Stimulated activated CD4-positive, alpha-beta T cell treated with anti-CD3 and anti-CD28 coated beads, Interleukin-15, amount 100 ng/mL, for 48 hours (primary cell): ENCODE measurements at places on chromosomes 2 and 18.

DNA sequence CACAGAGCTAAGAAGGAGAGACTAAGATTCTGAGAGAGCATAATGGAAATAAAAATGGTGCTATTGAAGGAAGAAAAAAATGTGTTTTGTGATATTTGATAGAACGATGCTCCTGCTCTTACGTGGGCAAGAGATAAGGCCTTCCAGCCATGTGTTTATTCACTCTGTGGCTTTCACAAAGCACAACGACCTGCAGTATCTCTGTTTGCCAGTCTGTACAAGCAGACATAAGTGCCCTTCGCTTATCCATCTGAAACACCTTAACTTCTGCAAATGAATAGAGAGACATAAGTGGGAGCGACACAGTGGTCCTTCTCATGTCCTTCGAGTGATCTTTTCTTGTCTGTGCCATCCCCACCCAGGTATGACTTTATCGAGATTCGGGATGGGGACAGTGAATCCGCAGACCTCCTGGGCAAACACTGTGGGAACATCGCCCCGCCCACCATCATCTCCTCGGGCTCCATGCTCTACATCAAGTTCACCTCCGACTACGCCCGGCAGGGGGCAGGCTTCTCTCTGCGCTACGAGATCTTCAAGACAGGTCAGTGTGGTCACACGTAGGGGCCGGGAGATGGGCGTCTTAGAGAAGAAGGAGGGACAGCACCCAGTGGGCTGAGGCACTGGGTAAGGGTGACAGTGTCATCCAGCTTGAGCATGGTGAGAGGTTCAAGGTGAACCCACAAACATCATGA lies 33.7 kb downstream of the NRP2 start:
- no peak for DNase-seq

- no peak for DNase-seq
Observed at GRCh38 chr2:209922116-209922515, 80.3 kb upstream of the RPE start.

GRCh38 chr2:165198181-165198580 lies 5.7 kb downstream of the SCN3A start:
- no peak for DNase-seq

GRCh38 chr18:43525169-43525568 lies 247.9 kb upstream of the SYT4 start:
- no peak for DNase-seq

GRCh38 chr2:122329278-122329677 lies 573.8 kb downstream of the TSN start:
- no peak for DNase-seq

- DNase-seq = no peak
Observed at GRCh38 chr2:60440079-60440766, 113.2 kb downstream of the BCL11A start.

GRCh38 chr2:218327451-218328210 lies 29.0 kb upstream of the CATIP start:
- DNase-seq = no peak

- no peak for DNase-seq
Observed at GRCh38 chr2:239721991-239722759, 303.0 kb downstream of the NDUFA10 start.

DNA sequence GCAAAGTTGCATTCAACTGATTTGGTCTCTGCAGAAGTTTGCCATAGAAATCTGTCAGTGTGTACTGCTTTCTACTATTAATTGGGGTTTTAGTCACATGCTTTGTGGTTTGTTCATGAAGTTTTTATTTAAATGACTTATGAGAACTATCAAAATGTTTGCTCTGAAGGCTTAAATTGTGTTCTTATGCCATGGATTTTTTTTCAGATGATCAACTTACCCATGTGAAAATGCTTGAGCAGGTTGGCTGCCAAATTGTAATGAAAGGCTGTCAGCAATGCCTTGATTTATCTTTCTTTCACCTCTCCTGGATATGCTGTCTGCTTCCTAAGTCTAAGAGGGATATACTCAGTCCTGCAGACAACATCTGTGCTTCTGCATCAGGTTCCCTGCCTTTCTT lies 50.7 kb downstream of the FMNL2 start:
- no peak for DNase-seq

DNA sequence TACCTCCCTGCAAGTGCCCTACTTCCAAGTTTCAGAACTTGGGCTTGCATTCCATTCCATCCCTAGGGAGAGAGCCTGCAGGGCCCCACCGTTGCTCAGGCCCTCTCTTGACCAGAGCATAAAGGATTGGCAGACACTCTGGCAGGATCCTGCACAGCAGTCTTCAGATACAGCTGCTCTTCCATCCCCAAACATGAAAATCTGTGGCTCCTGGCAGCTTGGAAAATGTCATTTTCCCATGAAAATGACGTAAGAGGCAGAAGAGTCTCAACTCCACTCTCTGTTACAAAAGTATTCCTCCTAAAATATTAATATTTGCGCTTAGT lies 162.6 kb downstream of the GFPT1 start:
- no peak for DNase-seq

DNA sequence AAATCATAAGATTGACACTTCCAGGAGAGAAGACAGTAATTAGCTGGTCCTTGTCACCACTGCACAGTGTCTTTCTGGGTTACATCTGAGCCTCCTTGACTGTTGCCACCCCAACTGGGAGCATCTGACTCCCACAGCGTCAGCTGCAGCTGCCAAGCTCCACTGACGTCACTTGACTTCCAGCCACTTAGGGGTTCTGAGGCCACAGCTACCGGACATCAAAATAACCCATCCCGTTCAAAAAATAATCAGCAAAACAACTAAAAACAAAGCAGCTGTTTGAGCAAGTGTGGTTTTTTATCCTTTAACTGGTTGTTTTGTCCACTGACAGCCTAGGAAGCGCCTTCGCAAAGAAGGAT lies 206.5 kb upstream of the AGAP1 start:
- no peak for DNase-seq

- no peak for DNase-seq
Observed at GRCh38 chr2:102391565-102391964, 31.4 kb upstream of the IL18RAP start.

DNA sequence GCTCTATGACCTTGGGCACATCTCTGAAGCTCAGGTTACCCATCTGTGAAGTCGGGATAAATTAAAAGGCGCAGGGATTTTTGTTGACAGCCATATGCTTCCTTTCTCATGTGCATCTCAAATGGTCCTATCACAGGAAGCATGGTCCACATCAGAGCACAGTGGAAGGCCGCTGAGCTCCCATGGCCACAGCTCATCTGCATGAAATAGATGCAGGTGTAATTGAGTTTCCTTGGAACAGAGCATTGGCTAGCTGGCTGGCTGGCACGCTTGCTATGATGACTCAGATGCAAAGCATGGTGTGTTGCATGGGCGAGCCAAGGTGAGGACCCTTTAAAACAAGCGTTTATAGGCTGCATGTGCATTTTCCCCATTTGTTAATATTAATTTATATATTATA lies 79.3 kb downstream of the TXNL1 start:
- no peak for DNase-seq

- no peak for DNase-seq
Observed at GRCh38 chr18:28837100-28837499, 660.2 kb upstream of the CDH2 start.

DNA sequence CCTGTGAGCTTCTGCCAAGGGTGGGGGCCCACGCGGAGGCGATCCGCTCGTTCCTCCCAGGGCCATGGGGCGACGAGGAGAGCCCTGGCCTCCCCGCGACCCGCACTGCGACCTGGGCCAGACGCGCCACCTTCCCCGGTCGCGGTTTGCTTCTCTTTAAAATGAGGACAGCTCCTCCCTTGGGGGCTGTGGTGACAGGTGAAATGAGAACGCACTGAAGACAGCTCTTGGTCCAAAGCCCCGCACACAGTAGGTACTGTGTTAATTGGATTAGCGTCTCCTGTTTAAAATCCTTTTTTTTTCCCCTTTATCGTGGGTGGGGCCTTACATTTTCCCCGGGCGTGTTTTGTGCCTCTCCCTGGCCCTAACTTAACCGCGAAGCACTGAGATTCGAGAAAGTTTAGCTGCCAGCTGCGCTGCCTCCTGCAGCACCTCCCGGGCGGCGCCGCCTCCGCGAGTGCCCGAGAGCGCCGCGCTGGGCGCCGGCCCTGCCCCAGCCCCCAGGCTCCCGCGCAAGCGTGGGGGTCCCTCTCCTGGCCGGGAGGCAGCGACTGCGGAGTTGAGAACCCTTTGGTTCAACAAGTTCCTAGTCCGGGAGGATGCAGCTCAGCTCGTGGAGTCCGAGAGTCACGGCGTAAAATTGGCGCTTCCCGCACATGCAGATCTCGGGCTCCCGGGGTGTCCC lies 1.1 kb downstream of the HPCAL1 start:
- no peak for DNase-seq

DNA sequence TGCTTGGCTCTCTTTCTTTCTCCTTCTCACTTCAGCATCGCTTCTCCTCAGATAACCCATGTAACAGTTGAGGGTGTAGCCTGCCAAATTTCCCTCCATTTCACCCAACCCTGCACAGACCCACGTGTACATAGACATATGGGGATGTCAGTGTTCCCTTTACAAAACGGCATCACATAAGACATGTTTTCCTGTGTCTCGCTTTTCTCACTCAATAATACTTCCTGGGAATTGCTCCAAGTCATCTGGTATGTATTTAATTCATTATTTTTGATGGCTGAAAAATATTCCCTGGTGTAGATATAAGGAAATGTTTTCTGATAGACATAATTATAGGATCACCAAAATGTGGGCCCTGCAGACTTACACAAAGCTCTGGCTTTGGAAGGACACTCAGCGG lies 176.8 kb downstream of the LOXHD1 start:
- no peak for DNase-seq

DNA sequence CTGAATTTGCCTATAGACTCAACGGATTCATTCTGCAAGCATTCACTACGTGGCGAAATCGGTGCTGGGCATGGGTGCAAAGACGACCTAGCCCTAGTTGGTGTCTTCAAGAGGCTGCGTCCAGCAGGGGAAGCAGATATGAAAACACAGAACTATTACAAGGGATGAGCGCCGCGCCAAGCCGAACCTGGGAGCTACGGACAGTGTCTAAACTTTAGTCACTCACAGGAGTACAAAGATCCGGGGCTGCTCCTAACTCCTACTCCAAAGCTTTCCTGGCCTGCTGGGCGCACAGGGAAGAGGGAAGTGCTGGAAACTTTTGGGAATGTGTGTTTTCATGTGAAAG lies 732 bp upstream of the ANXA4 start:
- DNase-seq = peak; percentile 10

GRCh38 chr18:30870466-30870865 lies 172.1 kb downstream of the DSC3 start:
- DNase-seq = no peak

GRCh38 chr18:46892842-46893241 lies 24.5 kb downstream of the PIAS2 start:
- DNase-seq = no peak

DNA sequence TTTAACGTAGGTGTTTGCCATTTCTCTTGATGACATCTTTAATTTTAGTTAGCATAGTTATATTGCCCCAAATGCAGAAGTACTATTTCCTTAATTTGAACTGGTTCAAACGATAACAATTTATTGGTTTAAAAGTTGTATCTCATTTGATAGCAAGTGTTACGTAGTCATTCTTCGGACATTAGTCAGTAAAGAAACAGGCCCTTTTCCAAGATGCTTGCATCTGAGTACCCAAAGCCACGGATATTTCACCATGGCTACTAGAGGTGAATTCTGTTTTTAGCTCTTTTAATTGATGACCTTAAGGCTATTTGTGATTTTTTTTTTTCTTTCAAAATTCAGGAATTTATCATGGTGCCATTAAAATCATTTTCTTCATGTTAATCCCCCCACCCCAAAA lies 32.1 kb downstream of the GLS start:
- DNase-seq = no peak

DNA sequence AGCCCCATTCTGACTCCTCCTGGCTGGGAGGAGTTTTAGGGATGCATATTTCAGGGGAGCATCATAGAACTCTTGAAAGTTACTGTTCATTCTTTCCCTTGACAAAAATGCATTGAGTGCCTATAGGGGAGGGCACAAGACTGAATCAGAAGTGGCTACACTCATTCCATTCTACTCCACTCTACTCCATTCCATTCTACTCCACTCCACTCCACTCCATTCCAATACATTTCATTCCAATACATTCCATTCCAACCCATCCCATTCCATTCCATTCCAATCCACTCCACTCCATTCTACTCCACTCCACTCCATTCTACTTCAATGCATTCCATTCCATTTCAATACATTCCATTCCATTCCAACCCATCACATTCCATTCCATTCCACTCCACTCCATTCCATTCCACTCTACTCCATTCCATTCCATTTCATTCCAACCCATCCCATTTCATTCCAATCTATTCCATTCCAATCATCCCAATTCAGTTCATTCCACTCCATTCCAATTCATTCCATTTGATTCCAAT lies 110.8 kb downstream of the LOXHD1 start:
- no peak for DNase-seq

- DNase-seq = no peak
Observed at GRCh38 chr2:55627915-55628314, 10.5 kb upstream of the PPP4R3B start.

GRCh38 chr2:55063713-55064323 lies 13.6 kb upstream of the RTN4 start:
- no peak for DNase-seq

DNA sequence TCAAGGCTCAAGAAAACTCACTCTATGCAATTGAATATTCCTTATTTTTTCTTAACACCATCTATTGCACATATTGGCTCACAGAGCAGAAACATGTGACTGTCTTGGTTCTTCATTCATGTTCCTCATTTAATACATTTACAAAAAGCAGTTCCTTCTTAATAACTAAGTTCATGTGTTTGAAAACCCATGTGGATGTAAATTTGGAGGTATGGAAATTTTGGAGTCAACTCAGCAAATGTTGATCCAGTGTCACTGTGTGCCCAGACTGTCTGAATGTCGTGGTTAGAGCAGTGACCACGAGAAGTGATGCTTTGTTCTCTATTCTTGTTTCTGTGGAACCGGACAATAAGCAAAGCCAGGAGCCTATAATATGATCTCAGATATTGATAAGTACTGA lies 299.1 kb downstream of the SETBP1 start:
- no peak for DNase-seq

- DNase-seq = no peak
Observed at GRCh38 chr2:50851886-50852285, 180.0 kb downstream of the NRXN1 start.

- no peak for DNase-seq
Observed at GRCh38 chr2:19900931-19901441, 797 bp downstream of the TTC32 start.

DNA sequence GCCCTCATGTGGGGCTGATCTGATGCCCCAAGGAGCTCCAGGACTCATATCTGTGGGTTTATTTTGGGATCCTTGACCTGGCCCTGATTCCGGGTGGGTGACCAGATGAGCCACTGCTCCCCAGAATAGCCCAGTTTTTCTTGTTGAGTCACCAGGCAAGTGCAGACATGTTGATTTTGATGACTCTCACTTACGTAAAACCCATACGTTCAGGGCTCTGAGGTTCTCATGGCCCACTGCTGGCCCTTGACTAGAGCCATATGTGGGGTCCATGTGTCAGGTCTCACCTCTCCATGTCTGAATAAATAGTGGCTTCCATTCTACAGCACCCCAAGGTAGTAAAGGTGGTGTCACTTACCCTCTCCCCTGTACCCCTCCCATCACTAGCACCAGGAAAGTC lies 41.9 kb downstream of the CDC42EP3 start:
- no peak for DNase-seq

- no peak for DNase-seq
Observed at GRCh38 chr18:59038295-59039039, 101.2 kb upstream of the SEC11C start.
